ENCODE measurements at places on chromosomes 3 and 15.

GRCh38 chr3:18369551-18370185, 55.5 kb downstream of the SATB1 start:
- no peak for DNase-seq

DNA sequence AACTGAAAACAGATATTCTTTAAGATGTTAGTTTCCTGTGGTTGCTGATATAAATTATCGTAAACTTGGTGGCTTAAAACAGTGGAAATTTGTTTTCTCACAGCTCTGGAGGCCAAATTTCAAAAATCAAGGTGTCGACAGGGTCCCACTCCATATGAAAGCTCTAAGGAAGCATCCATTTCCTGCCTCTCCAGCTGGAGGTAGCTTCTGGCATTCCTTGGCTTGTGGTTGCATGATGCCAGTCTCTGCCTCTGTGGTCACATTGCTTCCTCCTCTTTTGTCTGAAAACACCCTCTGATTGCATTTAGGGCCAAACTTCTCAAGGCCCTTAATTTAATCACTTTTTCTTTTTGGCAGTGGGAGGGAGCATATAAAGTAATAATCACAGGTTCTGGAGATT, 96.8 kb downstream of the PPM1L start:
- DNase-seq, result no peak

DNA sequence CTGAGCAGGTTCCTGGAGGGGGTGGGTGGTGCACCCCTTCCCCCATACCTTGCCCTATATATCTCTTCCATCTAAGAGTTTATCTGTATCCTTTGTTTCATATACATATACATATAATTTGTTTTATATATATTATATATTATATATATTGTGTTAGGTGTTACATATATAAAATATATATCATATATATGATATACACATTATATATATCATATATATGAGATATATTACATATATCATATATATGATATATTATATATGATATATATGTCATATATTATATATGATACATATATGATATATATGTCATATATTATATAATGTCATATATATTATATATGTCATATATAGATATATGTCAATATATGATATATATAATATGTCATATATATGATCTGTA, 31.1 kb downstream of the EXD1 start:
- DNase-seq, result no peak

GRCh38 chr3:74282202-74282601, 332.3 kb downstream of the CNTN3 start:
- DNase-seq, result no peak

DNA sequence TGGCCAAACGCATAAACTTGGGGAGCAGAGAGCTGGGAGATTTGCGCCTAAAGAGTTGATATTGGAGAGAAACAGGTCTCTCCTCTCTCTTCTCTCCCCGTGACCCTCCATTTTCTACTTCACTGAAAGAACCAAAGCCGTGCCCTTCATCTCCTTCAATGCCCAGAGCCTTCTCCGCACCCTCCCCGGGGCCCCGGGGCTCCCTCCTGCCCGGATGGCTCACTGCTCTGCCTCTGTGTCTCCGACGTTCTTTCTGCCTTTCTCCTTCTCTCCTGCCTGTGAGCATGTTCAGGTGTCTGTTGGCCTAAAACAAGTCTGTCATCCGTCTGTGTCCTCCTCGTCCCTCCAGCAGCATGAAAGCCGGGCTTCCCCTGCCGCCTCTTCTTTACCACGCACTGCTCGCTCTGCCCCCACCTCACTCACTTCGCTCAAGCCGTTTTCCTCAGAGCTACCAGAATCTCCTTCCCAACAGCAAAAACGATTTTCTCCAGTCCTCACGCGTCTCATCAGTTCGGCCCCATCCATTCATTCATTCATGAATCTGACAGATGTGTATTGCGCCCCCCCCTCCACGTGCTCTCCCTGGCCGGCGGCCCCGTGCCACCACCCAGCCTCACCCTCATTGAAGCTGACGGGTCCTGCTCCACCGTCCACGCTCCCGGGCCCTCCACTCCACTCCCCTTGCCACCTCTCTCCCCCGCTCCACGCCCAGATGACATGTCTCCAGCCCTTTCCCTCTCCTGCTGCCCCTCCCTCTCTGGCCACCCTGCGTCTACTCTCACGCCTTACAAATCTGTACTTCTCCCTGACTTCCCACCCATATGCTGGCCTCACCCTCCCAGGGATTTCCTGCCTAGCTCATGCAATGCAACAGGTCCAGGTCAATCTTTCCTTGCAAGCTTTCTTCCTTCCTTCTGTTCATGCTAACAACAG, 10.2 kb downstream of the MUC4 start:
- DNase-seq, result no peak

DNA sequence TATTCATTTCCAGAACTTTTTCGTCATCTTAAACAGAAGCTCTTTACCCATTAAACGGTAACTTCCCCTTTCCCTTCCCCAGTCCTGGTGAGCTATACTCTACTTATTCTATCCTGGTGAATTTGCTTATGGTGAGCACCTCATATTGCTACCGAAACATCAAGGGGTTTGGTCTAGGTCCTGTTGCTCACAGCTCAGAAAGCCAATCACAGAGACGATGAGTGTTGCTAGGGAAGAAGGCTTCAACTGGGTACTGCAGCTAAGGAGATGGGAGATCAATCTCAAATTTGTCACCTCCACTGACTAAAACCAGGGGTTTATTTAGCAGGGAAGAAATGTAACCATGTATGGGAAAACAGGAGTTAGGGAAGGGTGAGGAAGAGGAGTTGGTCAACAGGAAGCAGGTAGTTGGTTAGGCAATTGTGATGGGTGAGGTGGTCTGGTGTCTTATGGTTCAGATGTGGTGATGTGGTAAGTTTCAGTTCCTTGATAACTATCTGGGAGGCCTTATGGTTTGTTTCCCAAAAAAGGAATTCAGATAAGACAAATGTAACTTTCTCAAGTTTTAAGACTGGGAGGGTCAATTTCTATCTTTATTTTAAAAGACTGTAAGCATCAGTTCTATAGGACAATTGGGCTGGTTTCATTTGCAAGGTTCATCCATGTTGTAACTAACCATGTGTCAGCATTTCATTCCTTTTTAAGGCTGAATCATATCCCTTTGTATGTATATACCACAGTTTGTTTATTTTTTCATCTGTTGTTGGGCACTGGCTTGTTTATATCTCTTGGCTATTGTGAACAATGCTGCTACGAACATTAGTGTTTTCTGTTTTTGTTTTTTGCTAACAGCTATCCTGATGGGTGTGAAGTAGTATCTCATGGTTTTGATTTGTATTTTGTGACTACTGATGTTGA, 24.3 kb downstream of the ARHGAP11B start:
- no peak for DNase-seq

DNA sequence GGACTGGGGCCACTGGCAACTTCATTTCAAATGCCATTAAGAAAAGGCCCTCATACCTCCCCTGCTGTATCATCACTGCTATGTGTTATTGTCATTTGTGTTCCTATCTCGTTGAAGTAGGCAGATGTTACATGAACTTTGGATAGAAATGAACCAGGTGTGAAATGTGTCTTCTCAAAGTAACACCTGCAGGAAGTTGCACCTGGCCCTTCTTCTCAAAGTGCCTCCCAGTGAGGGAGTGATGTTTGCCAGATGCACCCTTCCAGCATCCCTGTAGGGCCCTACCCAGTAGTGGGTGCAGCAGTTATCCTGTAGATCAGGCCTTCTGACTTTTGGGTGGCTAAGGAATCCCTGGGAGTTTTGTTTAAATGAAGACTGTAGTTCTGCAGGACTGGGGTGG, 197.7 kb upstream of the CTNNB1 start:
- DNase-seq, result no peak

DNA sequence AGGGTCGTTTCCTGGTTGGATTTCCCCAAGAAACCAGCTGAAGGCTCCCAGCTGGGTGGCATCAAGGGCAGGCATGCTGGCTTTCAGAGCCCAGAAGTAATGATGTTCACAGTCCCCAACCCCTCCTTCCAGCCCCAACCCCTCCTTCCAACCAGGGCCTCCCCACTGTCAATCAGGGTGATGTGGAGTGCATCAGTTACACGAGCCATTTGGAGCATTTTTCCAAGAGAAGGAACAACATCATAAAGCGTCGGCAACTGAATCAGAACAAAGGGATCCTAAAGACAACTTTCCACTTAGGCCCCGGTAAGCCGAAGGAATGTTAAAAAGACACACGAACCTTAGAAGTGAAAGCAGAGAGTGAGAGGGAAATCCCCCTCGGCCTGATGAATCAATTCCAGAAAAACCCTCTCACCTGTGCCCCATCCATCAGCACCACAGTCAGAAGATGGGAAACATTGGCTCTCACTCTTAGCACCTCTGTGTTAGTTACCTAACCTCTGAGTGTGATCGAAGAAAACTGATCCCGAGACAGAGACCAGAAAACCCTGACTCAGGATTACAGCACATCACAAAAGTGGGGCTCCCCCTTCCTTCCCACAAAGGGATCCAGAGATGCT, 101.2 kb upstream of the WNT5A start:
- no peak for DNase-seq

DNA sequence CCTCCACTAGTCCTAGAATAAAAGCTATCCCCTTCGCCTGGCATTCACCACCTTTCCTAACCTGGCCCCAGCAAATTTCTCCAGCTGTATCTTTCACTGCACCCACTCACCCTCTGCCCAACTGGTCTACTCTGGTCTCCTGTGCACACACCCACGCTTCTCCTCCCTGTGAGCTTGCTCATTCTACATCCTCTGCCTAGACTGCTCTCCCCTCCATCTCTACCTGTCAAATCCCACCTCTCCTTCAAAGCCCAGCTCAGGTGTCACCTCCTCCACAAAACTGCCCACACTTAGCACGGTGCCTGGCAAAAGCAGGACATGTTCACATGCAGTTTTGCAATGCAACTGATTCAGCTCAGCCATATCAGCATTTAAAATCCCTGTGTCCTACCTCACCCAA, 45.8 kb upstream of the NTRK3 start:
- no peak for DNase-seq

GRCh38 chr3:162195147-162195546, 698.5 kb downstream of the OTOL1 start:
- no peak for DNase-seq

DNA sequence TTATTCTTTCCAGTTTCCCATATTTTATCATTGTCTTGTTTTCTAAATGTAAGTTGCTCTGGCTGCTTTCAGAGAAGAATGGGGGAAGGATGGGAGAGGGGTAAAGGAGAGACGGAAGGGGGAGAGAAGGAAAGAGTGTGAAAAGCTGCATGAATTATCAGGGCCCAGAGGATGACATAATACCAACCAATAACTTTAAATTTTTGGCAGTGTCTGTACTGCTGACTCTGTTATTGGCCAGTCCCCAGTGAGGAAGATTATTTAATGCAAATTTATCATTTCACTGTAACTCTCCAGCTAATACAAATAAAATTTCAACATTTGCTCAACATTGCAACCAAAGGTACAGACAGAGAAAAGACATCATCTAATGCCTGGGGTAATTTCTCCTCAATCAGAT, 551.7 kb upstream of the CFAP20DC start:
- DNase-seq, result no peak

GRCh38 chr15:98785807-98786621, 137.7 kb downstream of the IGF1R start:
- DNase-seq, result no peak

- no peak for DNase-seq
These were observed 52.0 kb downstream of the HRH1 start for GRCh38 chr3:11206316-11206715.

- DNase-seq, result no peak
These were observed 40.3 kb downstream of the ABHD2 start for GRCh38 chr15:89128320-89129122.

DNA sequence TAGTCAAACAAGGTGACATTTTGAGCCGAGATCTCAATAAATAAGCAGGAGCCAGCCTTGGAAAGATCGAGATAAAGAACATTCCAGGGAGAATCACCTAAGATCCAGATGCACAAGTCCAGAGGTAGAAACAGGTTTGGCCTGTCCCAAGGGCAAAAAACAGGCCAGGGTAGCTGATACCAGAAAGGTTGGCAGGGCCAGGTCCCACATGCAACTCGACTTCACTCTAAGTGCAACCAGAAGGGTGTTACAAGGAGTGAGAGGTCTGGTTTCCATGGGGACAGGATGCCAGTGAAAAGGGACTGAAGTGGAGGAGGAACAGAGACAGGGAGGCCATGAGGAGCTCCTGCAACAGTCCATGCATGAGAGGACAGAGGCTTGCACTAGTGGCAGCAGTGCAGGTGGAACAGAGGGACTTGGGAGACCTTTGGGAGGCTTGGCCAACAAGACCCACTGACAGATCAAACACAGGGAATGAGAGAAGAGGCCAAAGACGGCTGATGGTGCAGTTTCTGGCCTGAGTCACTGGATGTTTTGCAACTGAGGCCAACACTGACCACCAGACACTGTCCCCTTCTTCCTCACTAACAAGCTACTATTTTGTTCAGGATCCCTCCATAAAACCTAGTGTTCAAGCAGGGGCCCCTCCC, 5.2 kb downstream of the TPRA1 start:
- no peak for DNase-seq

DNA sequence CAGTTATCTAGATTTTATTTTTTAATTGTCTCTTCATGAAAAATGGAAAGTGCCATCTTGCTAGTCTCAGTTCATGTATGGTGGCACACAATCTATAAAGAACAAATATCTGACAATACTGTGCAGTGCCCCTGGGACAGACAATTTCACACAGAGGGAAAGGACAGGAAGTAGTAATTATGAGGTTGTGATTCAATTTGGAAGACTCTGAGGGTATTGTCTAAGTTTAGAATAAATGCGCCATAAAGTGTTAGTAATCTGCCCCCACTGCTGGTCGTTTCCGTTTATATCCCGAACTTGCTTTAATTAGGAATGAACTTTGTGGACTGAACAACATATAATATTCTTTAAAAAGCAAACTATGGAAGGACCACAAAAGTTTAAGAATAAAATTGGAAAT, 196.4 kb upstream of the SLC24A5 start:
- DNase-seq, result no peak

GRCh38 chr3:49333091-49333490, 6.8 kb downstream of the USP4 start:
- no peak for DNase-seq

DNA sequence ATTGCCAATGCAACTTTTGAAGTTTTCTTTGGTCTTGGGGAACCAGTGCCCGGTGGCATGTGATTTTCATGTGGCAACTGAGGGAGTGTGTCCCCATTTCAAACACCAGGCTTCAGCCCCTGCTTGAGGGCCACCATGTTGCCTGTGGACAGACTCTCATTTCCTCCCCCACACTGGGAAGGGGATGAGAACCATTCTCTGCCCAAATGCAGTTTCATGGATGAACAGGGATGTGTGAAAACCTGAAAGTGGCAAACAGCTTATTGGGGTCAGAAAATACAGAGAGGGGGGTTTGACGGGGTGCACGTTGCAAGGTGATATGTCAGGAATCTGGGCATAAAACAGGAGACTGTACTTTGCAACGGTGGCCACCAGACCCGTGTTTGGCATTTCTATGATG, 6.3 kb downstream of the FAM107A start:
- DNase-seq, result no peak

GRCh38 chr3:12549971-12550760, 4.9 kb upstream of the MKRN2OS start:
- no peak for DNase-seq

DNA sequence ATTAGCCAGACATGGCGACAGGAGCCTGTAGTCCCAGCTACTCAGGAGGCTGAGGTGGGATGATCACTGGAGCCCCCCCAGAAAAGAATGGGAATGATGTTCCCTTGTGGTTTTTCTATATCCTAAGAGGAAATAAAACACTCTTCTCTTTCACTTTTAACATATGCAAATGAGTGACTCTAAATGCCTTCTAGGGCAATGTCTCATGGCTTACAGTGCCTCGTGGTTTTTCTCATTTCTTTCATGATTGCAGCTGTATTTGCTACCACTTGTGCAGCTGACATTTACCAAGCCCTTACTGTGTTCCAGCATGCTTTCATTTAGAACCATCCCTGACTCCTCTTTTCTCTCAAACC, 26.4 kb downstream of the STOML1 start:
- no peak for DNase-seq
